ENCODE measurements at places on chromosomes 16 and 17.
A peak's percentile ranks its signal among the peaks of the same experiment; 100 is the strongest.

GRCh38 chr16:23318639-23319038 is 16.5 kb downstream of the SCNN1B start:
- no peak for DNase-seq
- H3K4me3 ChIP-seq, result no peak overlapping the region
- H3K4me1 ChIP-seq, result peaks cover 4% of the 10 kb centered on the region
- no peaks in the 10 kb centered on the region for H3K36me3 ChIP-seq
- H3K27me3 ChIP-seq, result no peaks in the 10 kb centered on the region
- H3K27ac ChIP-seq, result no peak overlapping the region

- no peaks in the 10 kb centered on the region for H3K36me3 ChIP-seq
- peaks cover 4% of the 10 kb centered on the region for H3K27me3 ChIP-seq
- no peak overlapping the region for H3K4me3 ChIP-seq
- H3K4me1 ChIP-seq, result no peaks in the 10 kb centered on the region
- H3K27ac ChIP-seq, result no peak overlapping the region
- DNase-seq, result no peak
Observed at GRCh38 chr16:13479549-13479948, 440.4 kb upstream of the ERCC4 start.

DNA sequence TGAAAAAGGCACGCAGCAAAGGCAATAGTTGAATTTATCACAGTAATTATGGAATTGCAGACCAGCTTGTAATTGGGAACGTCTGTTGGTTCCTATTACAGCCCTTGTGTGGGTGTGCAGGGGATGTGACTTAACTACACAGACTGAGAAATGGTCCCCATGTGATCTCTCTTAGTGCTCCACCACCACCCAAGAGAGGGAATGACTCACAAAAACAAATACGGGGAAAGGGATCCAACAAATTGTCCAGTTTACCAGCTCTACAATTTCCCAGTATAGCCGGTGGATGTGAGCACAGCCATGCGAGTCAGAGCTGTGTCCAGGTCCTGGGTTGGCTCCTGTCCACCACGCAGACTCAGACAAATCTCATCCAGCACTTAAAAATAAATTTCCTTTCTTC is 337.9 kb downstream of the GRIN2A start:
- no peak overlapping the region for H3K4me3 ChIP-seq
- no peaks in the 10 kb centered on the region for H3K27me3 ChIP-seq
- no peak overlapping the region for H3K27ac ChIP-seq
- DNase-seq, result no peak
- H3K36me3 ChIP-seq, result no peaks in the 10 kb centered on the region

GRCh38 chr16:83308414-83308813 is 499.4 kb upstream of the HSBP1 start:
- H3K27ac ChIP-seq, result no peak overlapping the region
- no peaks in the 10 kb centered on the region for H3K36me3 ChIP-seq
- H3K4me1 ChIP-seq, result no peaks in the 10 kb centered on the region
- no peak overlapping the region for H3K4me3 ChIP-seq

GRCh38 chr16:56609463-56609921 is 1.1 kb downstream of the MT2A start:
- peak; percentile 77 for DNase-seq
- H3K4me1 ChIP-seq, result peaks cover 74% of the 10 kb centered on the region
- H3K27me3 ChIP-seq, result peaks cover 2% of the 10 kb centered on the region
- H3K4me3 ChIP-seq, result peak overlapping the region; percentile 89
- peak overlapping the region; percentile 99 for H3K27ac ChIP-seq

- peak overlapping the region; percentile 91 for H3K27ac ChIP-seq
- H3K36me3 ChIP-seq, result peaks cover 11% of the 10 kb centered on the region
- H3K4me3 ChIP-seq, result peak overlapping the region; percentile 67
Observed at GRCh38 chr17:76191896-76192295, 48.4 kb downstream of the RNF157 start.

- DNase-seq, result peak; percentile 62
- H3K4me3 ChIP-seq, result peak overlapping the region; percentile 73
- peaks cover 2% of the 10 kb centered on the region for H3K36me3 ChIP-seq
- H3K4me1 ChIP-seq, result peaks cover 39% of the 10 kb centered on the region
- no peaks in the 10 kb centered on the region for H3K27me3 ChIP-seq
Observed at GRCh38 chr16:85055493-85056210, 28.1 kb downstream of the KIAA0513 start.

- H3K36me3 ChIP-seq, result peaks cover 8% of the 10 kb centered on the region
- H3K4me3 ChIP-seq, result no peak overlapping the region
- H3K27me3 ChIP-seq, result no peaks in the 10 kb centered on the region
- DNase-seq, result no peak
- H3K27ac ChIP-seq, result no peak overlapping the region
- H3K4me1 ChIP-seq, result no peaks in the 10 kb centered on the region
Observed at GRCh38 chr17:74815550-74816370, 39.6 kb upstream of the NAT9 start.

GRCh38 chr16:88901718-88902337 is 35.4 kb upstream of the PABPN1L start:
- no peaks in the 10 kb centered on the region for H3K27me3 ChIP-seq
- no peak overlapping the region for H3K27ac ChIP-seq
- no peak for DNase-seq
- no peaks in the 10 kb centered on the region for H3K4me1 ChIP-seq

- no peaks in the 10 kb centered on the region for H3K36me3 ChIP-seq
- H3K27me3 ChIP-seq, result no peaks in the 10 kb centered on the region
- no peak overlapping the region for H3K4me3 ChIP-seq
- H3K4me1 ChIP-seq, result no peaks in the 10 kb centered on the region
- DNase-seq, result no peak
Observed at GRCh38 chr16:76226011-76226410, 51.2 kb upstream of the CNTNAP4 start.

DNA sequence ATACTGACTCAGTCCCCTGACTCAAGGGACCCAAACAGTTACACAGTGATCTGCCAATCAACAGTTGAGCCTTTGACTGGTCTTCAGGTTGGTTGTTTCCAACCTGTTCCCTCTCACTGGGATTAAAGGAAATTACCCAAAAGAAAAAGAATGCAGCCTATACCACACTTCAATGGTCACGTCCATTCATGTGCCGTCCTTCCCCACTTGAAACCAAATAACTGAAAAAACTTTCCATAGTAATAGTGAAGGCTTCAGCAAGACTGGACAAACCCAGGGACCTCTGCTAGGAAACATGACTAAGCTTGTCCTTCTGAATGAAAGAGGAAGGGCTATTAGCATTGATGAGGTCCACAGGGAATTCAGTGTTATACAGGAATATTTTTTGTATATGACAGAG is 30.6 kb downstream of the MRPS23 start:
- DNase-seq, result no peak
- H3K27ac ChIP-seq, result no peak overlapping the region
- H3K27me3 ChIP-seq, result peaks cover 15% of the 10 kb centered on the region
- no peaks in the 10 kb centered on the region for H3K36me3 ChIP-seq
- no peaks in the 10 kb centered on the region for H3K4me1 ChIP-seq

DNA sequence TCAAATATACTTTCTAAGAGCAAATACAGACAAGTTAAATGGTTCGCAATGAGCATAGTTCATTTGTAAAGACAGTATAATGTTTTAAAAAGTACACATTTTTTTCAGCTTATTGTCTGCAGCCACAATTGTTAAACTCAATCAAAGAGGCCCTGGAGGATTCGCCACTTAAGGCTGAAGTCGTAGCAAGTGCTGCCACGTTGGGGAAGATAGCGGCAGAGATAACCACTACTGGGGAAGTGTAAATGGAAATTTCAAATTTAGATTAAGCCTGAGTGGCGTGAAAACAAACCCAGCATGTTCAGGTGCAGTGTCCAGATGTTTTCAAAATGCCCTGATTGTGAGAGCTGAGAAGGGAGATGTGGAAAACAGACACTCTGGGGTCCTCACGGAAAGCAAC is 8.4 kb downstream of the PMP22 start:
- no peaks in the 10 kb centered on the region for H3K36me3 ChIP-seq
- no peak overlapping the region for H3K4me3 ChIP-seq
- no peak for DNase-seq
- H3K27me3 ChIP-seq, result peaks cover 62% of the 10 kb centered on the region

GRCh38 chr16:71600822-71601221 is 23.9 kb upstream of the TAT start:
- H3K27ac ChIP-seq, result no peak overlapping the region
- peaks cover 17% of the 10 kb centered on the region for H3K27me3 ChIP-seq
- no peaks in the 10 kb centered on the region for H3K36me3 ChIP-seq
- H3K4me3 ChIP-seq, result no peak overlapping the region
- H3K4me1 ChIP-seq, result no peaks in the 10 kb centered on the region

DNA sequence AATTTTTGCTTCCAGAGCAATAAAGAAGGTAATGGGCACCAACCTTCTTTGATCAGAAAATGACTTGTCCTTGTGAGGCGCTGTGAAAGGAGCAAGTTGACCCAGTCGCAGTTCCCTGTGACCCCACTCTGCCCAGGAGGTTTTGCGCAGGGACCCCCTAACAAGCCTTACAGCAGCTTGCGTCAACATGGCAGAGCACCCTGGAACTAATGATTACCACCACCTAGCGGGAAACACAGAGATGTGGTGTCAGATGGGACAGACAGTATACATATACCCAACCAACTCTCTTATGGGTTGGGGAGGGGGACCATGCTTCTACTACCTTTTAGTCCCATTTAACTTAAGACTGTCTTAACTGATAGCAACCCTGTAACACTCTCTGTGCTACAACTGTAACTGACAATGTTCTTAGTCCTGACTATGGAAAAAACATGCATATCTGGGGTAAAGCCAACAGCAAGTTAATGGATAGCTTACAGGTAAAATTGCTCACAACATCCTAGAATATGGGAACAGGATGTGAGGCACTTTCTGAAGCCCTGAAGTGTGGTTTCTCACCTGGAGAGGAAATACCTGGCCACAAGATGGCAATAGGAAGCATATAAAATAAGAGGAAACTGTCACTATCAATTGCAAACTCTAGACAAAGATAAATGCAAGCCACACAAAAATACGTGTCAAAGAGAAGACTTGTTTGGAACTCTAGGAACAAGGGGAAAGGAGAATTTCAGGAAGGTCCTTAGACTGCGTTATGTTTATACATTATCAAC is 3.0 kb downstream of the KARS1 start:
- peak overlapping the region; percentile 91 for H3K4me3 ChIP-seq
- peak overlapping the region; percentile 59 for H3K27ac ChIP-seq
- no peak for DNase-seq
- H3K36me3 ChIP-seq, result peaks cover 55% of the 10 kb centered on the region
- peaks cover 48% of the 10 kb centered on the region for H3K4me1 ChIP-seq
- no peaks in the 10 kb centered on the region for H3K27me3 ChIP-seq

DNA sequence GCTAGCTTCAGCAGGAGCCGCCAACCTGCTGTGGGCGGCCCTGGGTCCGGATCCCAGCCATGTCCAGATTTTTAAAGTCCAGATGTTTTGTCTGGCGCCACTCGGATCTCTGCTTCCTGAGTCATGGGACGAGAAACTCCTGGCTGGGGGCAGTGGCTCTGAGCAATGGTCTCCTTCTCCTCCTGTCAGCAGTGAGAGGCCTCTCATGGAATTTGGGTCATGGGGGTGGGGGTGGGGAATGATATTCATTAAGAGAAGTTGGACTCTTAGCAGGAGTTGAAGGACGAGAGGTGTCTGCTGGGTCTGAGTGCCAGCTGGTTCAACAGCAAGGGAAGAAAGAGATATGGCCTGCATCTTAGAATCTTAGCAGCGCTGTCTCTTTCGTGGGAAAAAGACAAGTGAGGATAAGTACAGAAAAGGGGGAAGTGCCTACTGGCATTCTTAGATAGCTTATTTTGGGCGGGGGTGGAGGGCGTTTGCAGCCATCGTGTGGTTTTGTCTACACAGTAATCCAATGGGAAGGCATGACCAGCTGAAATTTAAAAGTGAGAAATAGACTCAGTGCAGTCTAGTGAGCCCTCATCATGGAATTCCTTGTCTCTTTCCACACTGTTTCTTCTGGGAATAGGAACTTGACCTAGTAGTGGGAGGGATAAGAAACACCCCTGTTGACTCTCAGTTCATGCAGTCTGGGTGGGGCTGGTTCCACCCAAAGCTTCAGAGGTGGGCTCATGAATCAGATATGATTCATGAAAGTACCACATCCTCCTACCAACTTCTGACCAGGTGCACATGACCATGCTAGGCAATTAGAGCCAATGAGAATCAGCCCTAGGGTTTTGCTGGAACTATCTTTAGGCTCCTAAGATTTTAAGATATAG is 80.5 kb downstream of the MYH13 start:
- DNase-seq, result no peak
- H3K36me3 ChIP-seq, result no peaks in the 10 kb centered on the region
- H3K4me3 ChIP-seq, result no peak overlapping the region
- H3K27ac ChIP-seq, result no peak overlapping the region
- H3K27me3 ChIP-seq, result peaks cover 33% of the 10 kb centered on the region
- H3K4me1 ChIP-seq, result peaks cover 12% of the 10 kb centered on the region

DNA sequence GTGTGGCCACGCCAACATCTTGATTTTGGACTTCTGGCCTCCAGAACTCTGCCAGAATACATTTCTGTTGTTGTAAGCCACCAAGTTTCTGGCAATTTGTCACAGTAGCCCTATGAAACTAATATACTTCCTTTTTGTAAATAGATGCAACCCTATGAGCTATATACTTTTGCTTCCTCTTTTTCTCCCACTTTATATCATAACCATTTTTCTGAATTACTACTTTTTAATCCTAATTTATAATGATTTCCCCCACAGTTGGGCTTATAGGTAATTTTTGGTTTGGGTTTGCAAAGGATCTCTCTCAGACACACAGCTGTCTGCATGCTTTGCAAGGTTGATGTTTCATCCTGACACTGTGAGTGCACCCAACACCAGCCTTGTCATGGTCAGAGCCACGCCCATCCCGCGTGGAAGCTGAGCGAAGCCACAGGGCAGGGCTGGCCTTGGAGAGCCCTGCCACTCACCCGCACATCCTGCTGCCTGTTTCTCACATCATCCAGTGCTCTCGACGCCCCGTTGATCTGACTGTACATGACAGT is 5.8 kb downstream of the TRIM25 start:
- DNase-seq, result peak; percentile 32
- H3K36me3 ChIP-seq, result peaks cover 61% of the 10 kb centered on the region
- peaks cover 48% of the 10 kb centered on the region for H3K4me1 ChIP-seq
- peak overlapping the region; percentile 75 for H3K27ac ChIP-seq
- no peaks in the 10 kb centered on the region for H3K27me3 ChIP-seq

DNA sequence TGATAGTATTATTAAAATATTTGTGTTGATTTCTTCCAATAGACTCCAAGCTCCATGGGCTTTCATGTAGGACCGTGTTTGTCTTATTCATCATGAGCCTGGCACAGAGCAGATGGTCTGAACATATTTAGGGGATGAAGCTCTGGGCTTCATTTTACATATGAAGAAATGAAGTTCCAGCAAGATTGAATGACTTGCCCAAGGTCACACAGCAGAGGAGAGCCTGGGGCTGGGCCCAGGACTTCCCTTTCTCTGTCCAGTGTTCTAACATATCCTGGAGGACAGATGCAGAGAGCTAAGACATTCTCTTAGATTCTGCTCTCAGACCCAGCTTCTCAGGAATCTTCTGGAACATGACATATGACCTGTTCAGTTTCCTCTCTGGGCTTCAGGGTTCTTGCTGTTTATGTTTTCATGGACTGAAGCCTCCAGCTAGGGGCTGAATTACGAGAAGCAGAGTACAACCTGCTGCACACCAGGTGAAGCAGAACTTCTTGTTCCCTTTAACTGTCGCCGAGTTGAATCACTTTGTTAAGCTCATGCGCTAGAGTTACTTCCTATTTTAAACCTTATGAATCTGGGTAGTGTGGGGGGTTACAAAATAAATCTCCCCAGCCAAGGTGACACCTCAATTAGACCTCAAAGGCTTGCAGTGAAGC is 53.6 kb downstream of the GPRC5B start:
- no peaks in the 10 kb centered on the region for H3K4me1 ChIP-seq
- DNase-seq, result no peak
- H3K4me3 ChIP-seq, result no peak overlapping the region
- no peak overlapping the region for H3K27ac ChIP-seq
